Fibroblast of gingiva (primary cell): ENCODE measurements at places on chromosomes 4 and X.

GRCh38 chr4:97121493-97121892 is 1021.8 kb downstream of the STPG2 start:
- DNase-seq: no peak

DNA sequence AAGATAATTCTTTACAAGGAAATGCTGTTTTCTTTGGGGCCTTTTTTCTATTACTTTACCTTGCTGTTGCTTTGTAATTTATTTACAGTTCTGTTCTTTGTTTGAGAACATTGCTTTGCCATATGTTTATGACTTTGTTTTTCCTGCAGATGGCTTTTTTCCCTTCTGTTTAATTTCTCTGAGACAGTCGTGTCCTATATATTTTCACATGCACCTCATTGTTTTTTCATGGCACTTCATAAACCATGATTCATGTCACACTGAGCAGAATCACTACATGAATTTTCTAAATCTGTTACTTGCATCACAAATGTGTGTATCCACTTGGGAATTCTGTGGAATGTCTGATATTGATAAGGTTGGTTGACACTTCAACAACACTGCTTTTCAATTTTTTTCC is 33.0 kb upstream of the PNPLA4 start:
- DNase-seq: no peak

DNA sequence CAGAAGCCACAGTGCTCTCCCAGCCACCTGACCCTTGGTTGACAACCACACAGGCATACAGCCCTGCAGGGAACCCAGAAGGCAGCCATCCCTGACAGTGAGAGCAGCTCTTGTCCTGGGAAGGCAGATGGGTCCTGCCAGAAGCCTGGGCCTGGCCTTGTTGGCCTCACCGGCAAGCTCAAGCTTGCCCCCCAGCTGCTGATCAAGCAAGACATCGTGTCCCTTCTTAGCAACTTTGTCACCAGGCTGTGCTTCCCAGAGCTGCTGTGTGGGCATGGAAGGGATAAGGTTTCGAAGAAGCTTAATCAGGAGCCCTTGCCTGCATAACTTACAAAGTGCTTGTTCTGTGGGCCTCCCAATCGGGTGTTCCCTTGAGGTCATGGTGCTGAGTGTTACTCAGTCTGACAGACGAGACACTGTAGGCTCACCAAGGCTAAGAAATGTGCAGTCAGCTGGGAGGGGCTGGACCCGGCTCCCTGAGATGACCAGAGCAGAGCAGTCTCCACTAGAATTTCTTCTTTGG is 6.8 kb upstream of the ABLIM2 start:
- DNase-seq: no peak

GRCh38 chrX:153704021-153704526 is 16.3 kb downstream of the SLC6A8 start:
- no peak for DNase-seq

DNA sequence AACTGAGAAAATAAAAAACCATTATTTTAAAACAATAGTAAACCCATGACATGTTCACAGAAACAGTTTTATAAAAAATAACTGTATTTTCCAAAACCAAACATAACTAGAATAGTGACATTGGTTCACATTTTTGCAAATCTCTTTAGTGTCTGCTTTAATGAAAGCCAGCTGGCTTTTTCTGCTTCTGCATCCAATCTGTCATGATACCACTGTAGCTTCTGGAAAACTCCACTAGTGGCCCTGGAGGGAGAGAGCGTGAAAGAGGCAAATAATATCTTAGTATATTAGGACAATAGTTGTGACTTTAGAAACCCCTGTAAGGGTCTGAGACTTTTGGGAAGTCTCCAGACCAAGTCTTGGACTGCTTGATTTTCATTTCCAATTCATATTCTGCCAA is 31.1 kb downstream of the FGFBP1 start:
- DNase-seq: no peak

DNA sequence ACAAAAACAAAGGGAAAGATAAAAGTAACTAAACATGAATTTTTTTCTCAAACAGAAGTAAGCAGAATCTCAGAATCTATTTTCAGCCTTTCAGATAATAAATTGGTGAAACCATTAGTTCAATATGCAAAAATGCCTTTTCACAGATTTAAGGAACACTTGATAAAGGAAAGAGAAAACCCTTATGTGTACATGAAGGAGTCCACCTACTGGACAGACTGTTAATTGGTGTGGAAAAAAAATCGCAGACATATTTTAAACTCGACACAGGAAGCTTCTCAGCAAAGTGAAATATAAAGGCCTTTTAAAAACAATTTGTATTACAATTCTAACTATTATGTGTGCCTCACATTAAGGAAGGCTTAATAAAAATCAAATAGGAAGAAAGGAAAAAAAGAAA is 22.3 kb downstream of the COX7B2 start:
- DNase-seq: no peak

DNA sequence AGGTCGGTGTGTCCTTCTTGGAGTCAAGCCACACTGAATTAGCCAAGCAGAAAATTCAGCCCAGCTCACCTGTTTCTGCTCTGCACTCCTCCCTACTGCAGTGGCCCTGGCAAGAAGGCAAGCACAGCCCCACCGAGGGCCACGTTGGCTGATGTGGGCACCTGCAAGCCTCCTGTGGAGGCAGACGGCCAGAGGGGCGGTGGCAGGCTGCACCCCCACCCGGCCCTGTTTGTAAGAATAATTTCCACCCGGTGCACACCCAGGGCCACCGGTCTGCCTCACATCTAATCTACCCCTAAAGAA is 18.8 kb downstream of the PPP2R2C start:
- no peak for DNase-seq

DNA sequence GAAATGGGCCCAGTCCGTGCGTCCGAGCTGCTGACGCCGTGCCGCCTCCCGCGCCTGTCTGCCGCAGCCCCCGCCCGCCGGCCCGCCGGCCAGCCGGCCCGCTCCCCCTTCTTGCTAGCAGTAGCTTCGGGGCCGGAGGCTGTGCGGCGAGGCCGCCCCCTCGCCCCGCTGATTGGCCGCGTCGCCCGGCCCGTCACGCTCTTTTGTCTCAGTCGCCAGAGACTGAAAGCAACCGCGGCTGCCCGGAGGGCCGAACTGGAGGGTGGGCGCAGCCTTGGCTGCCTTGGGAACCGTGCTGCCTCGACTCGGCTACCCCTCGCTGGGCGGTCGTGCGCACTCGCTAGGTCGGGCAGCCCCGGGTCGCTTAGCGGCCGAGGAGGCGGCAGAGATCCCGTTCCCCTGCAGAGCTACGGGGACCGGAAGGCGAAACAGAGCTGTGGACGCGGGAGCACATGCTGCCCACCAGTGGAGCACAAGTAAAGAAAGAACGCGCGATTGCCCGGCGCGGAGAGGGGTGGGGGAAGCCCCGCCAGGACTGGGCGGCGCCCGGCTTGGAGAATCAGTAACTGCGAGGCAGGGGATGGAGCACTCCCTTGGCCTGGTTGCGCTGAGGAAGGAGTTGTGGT is at the start of gene ZCCHC18:
ZCCHC18 (plus strand) TSS at position 198 of the 626 bp plus-strand sequence. CDS start 1,589 bp downstream, outside the sequence.
- peak; percentile 14 for DNase-seq

DNA sequence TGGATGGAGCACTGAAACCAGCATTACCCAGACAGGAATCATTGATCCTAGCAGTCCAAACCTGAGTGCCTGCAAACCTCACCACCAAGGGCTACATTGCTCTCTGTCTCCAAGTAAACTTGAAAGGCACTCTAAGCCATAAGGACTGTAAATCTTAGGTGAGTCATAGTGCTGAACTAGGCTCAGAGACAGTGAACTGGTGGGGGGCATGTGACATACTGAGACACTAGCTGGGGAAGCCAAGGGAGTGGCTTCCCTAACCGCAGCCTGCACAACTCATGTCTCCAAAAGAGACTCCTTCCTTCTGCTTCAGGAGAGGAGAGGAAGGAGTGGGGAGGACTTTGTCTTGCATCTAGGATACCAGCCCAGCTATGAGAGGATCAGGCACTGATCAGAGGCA is 235.5 kb upstream of the ACTRT1 start:
- DNase-seq: no peak

GRCh38 chr4:42302348-42302747 is 94.9 kb upstream of the SHISA3 start:
- DNase-seq: no peak

DNA sequence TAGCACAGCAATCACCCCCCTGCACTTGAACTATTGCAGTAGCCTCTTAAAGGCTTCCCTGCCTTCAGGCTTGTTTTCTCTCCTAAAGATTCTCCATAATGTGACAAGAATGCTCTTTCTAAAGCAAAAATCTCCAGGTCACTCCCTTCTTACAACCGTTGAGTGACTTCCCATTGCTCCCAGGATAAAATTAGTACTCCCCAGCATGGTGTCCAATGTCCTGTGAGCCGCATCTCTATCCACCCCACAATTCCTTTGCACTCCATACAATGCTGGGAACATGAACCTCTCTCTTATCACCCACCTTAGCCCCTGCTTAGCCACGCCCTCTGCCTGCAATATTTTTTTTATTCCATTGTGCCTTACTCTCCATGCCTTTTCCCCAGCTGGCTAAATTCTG is 85.7 kb upstream of the SHISA3 start:
- DNase-seq: no peak

DNA sequence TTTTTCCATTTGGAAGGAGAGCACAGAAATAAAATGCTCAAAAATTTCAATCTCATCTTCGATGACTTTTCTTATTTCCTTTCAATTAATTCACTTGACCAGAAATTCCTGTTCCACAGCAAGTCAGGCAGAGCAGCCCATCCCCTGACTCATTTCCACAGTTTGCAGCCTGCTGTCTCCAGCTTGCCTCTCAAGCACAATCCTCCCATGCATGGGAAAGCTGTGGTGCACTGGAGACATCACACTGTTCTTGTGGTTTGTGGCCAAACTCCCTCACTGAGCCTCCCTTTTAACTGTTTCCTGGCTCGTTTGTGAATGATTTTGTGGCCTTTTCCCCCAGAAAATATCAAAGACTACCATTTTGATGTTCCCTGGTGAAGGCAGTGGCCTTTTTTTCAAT is 114.0 kb upstream of the ENPEP start:
- no peak for DNase-seq

DNA sequence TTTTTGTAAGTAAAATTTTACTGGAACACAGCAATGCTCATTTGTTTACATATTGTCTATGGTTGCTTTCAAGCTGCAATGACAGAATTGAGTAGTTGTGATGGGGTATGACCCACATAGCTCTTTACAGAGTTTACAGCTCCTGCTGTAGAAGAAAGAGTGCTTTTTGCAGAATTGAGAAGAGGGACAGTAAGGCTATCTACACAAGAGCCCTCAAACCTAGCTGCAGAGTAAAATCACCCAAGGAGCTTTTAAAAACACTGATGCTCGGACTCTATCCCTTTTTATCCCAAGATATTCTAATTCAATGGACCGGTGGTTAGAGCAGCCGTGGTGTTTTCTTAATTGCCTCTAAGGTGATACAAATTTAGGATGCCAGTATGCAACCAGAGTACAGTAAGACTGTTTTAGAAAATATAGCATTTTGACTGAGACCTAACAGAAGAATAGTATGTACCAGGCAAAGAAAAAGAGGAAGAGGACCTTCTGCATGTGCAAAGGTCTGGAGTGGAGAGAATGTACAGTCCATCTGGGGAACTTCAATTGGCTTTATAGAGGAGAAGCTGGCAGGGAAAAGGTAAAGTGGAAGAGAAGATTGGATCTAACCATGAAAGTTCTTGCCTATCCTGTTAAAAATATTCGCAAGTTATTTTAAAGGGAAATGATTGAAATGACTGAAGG is 663.6 kb upstream of the CPEB2 start:
- DNase-seq: no peak

DNA sequence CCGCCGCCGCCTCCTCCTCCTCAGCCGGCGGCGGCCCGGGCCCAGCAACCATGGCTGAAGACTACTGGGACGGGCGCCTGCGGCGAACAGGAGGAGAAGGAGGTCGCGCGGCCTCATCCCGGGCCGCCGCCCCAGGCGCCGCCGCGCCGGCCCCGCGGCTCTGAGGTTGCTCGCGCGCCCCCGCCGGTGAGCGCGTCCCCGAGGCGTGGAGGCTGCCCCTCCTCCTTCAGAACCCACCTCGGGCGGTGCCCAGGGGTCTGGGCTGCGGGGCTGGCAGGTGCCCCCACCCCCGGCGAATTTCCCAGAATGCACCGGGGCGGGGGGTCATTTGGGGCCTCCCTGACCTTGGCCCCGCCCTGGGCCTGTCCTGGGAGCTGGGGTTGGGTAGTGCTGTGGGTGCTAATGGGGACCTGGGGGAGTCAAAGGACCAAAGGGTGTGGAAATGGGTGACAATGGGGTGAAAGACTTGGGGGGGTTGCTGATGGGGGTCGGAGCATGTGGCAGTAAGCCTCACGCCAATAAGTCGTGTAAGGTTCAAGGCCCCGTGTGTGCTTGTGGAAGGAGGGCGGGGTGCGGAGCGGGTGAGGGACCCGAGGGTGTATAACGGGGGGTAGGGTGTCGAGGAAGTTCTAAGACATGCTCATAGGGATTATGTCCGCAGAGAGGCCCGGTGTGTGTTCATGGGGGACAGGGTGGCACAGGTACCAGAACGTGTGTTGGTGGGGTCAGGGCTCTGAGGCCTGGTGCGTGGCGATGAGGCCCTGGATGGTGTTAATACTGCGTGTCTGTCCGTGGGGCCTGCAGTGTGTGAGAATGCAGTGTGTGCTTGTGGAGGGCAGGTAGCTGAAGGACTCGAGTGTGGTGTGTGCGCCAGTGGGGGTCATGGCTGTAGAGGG is 687 bp downstream of the CDK16 start:
- DNase-seq: peak; percentile 4

DNA sequence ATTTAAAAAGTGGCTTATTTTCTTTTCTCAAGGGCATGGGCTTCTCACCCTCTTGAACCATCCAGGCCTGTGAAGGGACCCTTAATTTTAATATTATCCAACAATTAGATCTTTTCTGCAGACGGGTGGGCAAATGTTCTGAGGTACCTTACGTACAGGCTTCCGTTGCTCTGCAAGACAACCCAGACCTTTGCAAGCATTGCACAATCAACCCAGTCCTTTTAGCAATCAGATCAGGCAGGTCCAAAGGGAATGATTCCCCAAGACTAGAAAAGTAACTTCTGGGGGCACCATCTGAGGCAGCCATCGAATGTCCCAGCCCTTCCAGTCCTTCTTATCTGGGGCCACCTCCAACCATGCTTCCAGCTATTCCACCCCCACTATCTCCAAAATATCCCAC is 67.3 kb upstream of the TACR3 start:
- DNase-seq: no peak

DNA sequence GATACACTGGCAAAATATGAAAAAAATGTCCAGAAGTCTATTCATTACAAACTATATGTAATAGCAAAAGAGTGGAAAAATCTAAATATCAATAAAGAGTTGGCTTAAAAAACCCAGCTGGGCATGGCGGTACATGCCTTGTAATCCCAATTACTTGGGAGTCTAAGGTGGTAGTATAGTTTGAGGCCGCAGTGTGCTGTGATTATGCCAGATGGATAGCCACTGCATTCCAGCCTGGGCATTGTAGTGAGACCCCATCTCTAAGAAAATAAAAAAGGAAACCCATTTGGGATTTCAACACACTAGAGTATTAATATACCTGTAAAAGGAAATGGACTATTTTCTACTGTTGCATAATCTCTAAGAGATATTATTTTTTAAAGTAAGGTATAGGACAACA is 45.4 kb downstream of the AFF1 start:
- DNase-seq: no peak

DNA sequence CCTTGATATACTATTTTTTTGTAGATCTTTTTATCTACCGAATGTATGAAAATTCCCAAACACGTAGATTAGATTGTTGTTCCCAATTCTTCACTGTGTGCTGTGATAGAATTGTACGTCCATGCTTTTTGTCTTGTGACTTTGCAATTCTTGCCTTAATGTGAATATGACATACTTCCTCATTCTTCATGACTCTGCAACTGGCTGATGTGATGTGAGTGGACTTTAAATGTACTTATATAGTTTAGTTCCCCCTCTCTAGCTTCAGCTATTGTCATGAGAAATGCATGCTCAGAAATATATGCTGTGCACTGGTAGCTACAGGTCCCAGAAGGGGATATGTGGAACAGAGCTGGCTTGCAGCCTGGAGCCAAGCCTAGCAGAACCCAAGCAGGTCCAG is 89.4 kb downstream of the FTHL17 start:
- no peak for DNase-seq
